ENCODE measurements at places on chromosomes 1 and 21.

- no peak for DNase-seq
These were observed 250.2 kb upstream of the C1orf174 start for GRCh38 chr1:4150262-4150661.

GRCh38 chr1:223299553-223299952 is 64.4 kb downstream of the SUSD4 start:
- DNase-seq: no peak

DNA sequence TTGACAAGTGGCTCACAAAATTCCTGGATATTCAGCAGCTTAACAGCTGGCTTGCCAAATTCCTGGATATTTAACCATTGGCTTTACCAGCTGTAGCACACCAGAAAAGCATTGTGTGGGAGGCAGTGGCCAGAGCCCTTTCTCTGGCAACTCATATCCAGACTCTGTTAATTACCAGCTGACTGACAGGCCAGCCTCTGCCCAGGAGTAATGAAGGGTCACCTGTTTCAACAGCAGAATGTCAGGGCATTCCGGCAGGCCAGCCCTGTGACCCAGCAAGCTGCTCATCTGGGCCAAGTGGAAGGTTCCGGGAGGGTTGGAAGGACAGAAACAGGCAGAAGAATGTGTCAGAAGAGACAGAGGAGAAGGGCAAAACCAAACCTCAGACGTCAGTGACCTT is 35.2 kb upstream of the KIRREL1 start:
- DNase-seq: no peak

DNA sequence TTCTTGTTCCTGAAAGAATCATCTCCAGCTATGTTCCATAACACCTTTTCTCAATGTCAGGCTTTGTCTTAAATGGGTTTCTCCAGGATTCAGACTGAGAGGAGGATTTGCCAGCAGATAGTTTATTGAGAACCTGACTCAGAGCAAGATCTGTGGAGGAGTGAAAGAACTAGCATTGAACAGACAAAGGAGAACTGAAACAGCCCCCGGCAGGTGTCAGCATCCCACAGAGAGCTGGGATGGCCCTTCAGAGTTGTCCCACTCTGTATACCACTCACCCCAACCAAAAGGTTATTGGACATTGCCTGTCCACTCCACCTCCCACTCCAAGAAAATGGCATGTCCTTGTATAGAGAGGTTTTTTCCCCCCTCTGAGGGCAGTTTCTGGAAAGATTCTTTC is 270.7 kb downstream of the PAPPA2 start:
- no peak for DNase-seq

DNA sequence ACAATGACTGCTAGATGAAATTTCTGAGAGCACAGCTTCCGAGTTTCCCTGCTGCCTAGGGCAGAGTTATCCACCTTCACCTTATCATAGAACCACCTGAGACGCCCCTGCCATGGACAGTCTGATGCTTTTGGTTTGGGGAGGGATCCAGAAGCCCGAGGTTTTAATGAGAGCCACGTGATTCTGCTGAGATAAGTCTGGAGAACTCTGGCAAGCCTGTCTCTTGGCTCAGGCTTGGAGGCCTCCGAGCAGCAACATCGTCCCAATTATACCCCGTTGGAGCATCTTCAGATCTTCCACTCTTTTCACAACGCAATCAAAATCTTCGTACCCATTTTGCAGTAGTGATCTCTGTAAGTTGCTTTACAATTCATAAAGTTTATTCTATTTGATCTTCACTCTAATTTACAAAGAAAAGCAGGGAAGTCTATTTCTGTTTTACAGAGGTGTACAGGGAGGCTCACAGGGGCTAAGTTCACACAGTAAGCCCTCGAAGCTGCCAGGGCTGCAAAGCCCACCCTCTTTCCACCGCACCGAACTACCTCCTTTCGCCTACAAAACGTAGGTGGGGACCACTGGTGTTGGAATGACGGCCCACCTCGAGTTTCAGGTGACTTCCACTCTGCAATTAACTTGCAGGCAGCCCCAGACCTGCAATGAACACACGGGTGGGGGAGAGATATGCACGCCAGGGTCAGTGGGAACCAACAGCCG is 513 bp upstream of the HHAT start:
- DNase-seq: no peak

DNA sequence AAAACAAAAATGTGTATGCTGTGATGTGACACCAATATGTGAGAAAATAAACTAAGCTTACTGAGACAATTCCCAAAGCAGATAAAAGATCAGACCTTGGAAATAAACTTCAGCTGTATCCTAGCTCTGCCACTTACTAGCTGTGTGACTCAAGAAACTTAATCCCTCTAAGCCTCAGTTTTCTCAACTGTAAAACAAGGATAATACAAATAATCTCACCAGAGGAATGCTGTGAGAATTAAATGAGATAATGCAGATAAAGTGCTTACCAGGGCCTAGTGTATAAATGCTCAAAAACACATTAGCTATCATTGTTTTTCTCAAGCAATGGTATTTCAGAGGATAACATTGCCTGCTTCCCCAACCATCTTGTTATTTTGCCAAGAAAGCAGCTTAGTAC is 2.1 kb downstream of the HEATR1 start:
- no peak for DNase-seq

- no peak for DNase-seq
These were observed 108.0 kb downstream of the HMGB4 start for GRCh38 chr1:33971913-33972312.

DNA sequence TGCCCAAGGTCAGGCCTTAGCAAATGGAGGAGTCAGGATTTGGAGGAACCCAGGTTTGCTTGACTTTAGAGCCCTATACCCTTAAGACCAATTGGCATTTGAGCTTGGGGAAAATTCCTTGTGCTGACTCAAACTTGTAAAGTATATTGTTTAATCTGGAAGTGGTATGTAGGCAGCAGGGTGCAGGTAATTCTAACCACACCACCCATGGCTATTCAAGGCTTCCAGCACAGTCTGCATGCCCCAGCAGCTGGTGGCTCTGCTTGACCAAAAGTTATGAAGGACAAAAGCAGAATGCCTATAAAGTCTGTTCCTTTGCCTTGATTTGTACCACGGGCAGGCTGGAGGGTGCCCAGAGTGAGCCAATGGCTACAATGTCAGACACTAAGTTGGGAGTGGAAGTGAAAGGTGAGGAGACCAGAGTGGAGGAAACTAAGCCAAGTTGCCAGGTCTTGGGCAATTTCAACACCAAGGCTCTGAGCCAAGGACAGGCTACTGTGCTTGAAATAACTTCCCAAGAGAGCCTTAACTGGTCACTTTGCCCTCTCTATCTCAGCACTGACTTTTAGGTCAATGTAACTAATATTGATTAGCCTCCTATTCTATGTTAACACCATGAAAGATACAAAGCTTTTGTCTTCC is 4.7 kb upstream of the G0S2 start:
- DNase-seq: no peak

DNA sequence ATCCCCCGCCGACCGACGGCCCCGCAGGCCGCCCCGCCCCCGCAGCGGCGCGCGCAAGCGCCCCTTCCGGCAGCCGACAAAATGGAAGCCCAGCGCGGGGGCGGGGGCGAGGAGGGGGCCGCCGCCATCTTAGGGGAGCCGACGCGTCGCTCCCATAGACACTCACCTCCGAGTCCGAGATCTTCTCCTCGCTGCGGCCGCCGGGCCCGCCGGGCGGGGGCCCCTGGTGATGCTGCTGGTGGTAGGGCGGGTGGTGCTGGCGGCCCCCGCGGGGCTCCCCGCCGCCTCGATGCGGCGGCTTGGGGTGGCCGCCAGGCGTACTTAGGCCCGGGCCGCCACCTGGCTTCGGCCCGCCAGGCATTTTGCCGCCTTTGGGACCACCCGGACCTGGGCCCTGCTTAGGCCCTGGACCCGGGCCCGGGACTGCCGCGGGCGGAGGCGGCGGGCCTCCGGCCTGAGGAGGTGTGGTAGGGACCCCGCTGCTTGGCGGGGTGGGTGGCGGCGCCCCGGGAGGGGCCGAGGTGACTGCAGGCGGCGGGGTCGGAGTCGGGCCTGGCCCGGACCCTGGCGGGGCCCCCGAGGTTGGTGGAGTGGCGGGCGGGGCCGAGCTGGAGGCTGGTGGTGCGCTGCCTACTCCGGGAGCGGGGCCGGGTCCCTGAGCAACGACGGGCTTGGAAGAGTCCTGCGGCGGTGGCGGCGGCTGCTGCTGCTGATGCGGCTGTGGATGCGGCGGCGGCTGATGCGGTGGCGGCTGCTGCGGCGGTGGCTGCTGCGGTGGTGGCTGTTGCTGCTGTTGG is 691 bp downstream of the SFPQ start:
- DNase-seq: peak; percentile 89

DNA sequence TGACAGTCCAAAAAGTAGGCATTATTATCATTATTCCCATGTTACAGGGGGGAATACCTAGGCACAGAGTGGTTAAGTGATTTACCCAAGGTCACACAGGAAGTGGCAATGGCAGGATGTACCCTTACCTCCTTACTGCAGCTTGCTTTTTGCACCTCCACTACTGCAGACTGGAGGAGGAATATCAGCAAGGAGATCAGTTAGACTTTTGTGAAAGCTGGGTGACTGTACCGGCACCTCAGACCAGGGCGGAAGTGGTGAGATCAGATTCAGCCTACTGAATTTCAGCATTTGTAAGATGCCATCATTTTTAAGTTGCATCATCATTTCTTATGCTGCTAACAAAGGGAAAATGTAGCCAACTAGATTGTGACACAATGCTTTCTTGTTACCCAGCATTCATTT is 4.5 kb downstream of the ADARB1 start:
- no peak for DNase-seq

GRCh38 chr1:217494767-217495166 is 136.1 kb downstream of the GPATCH2 start:
- no peak for DNase-seq

- no peak for DNase-seq
These were observed 19.7 kb downstream of the COG2 start for GRCh38 chr1:230661976-230662375.

GRCh38 chr1:34363447-34363846 is 186.7 kb downstream of the C1orf94 start:
- DNase-seq: no peak

- DNase-seq: no peak
These were observed 16.6 kb upstream of the ATF3 start for GRCh38 chr1:212591922-212592321.

DNA sequence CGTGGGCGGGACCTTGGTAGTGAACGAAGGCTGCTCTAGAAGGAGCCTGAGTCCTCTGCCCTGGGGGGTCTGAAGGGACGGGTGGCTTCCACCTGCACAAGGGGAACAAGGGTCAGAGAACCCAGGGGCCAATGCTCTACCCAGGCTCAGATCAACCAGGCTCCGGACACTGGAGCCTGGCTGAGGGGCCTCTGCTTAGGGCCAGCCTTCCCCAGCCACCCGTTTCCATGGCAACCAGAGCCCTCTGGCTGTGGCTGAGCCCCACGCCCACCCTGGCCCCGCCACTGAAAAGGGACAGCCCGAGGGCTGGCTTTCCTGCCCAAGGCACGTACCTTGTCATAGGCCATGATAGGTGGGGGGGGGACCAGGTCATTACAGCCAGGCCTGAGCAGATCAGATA is 724.6 kb downstream of the PTPRU start:
- no peak for DNase-seq

DNA sequence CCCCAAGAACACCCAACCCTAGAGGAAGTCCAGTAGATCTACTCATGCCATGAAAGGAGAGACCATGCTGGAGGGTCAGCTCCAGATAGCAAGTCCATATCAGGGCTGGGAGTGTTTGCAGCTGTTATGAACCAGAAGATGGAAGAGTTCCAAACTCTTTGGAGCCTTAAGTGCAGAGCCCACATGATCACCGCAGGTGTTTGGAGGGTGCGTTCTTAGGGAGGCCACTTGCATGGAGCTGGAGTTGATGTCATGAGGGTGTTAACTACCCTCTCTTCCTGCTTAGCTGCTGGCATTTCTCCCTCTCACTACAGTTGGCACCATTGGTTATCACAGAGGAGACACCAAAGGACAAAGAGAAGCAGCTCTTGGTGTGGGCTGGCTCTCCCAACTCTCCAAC is 616.9 kb downstream of the AJAP1 start:
- no peak for DNase-seq

GRCh38 chr1:43731867-43732531 is 24.7 kb downstream of the ST3GAL3 start:
- no peak for DNase-seq

DNA sequence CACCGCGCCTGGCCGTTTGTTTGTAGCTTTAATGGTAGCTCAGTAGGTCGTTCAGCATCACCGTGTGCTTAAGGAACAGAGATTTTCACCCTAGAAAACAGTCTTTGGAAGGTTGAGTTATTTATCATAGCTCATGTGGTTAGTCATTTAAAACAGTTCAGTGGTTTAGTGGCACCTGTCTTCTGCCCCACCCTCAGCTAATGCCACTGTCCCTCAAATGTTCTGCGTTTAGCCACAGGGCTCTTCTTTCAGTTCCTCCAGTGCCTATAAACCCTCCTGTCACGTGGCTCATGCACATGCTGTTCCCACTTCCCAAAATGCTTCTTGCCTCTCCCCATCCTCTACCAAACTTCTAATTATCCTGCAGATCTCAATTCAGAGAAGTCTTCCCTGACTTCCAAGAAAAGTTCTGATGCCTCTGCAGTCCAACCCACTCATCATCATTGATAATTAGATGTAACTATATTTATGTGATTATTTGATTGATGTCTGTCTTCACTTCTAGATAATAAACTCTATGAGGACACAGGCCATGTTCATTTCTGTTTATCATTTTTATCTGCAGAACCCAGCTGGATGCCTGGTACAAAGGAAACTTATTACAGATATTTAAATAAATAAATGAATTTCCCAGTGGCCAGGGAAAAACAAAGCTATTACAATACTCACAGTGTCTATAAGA is 14.4 kb upstream of the DIPK1A start:
- no peak for DNase-seq

GRCh38 chr1:115429884-115430283 is 91.8 kb upstream of the NGF start:
- no peak for DNase-seq

DNA sequence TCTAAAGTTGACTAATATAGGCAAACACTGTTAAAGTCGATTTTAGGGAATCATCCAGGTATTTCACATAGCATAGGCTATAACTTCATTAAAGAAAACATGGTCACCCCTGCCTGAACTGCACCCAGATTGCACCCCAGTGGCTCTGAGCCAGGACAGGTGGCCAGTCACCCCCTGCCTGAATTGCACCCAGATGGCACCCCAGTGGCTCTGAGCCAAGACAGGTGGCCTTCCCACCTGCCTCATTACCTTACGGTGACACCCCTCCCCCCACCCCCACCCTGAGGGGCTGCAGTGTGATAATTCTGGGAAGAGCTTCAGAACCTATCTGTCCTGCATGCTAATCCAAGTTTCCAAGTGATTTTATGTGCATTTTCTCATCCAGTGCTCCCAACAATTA is 78.9 kb downstream of the DSCAM start:
- no peak for DNase-seq

- DNase-seq: no peak
These were observed 3.0 kb upstream of the RRP1 start for GRCh38 chr21:43786300-43786806.

DNA sequence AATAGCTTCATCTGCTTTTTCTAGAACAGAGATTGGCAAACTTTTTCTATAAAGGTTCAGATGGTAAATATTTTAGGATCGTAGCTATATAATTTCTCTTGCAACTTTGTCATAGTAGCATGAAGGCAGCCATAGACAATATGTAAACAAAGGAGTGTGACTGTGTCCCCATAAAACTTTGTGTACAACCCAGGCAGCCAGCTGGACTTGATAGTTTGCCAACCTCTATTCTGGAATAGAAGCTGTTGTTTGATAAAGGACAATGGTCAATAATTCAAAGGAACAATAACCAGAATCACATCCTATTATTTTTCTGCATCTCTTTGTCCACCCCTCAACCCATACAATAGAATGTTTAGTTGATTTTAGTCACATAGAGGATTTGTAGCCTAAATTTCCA is 286.7 kb downstream of the LMX1A start:
- no peak for DNase-seq

Data from activated gamma-delta T cell (primary cell).